Activated T-cell treated with anti-CD3 and anti-CD28 coated beads, Interleukin-2, amount 50 U/mL, for 72 hours (primary cell): ENCODE measurements at places on chromosomes 2 and 18. TPM values are rescaled to one million over a fixed set of nuclear protein-coding genes. Genes with fewer than 3 reads are reported as not detected.

DNA sequence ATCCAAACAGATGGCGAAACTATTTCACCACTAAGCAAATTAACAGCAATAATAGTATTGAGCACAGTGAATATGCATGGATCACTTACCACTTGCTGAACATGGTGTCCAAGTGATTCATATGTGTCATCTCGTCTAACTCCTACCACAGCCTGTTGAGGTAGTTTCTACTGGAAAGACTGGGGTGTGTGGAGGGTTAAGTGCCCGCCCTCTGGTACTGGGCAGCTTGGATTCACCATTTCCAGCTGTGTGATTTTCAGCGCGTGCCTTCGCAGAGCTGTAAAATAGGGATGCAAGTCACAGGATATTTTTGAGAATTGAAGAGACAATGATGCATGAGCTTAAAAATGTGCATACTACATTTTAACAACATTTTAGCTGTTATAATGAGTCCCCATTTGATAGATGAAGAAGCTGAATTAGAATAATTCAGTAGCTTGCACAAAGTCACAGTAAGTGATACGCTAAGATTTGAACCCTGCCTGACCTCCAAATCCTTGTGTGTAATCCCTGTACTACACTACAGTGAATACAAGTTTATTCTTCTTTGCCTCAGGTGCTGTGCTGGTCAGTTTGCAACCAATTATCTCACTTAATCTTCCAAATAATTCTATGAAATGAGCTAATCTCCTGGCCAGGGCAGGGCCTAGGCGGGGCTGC is 75.2 kb upstream of the SIX2 start:
- peaks cover 13% of the 10 kb centered on the region for H3K27me3 ChIP-seq
- no peaks in the 10 kb centered on the region for H3K36me3 ChIP-seq
- no peak for DNase-seq
- no peak overlapping the region for H3K27ac ChIP-seq
- H3K4me1 ChIP-seq: no peaks in the 10 kb centered on the region
- H3K4me3 ChIP-seq: no peak overlapping the region

DNA sequence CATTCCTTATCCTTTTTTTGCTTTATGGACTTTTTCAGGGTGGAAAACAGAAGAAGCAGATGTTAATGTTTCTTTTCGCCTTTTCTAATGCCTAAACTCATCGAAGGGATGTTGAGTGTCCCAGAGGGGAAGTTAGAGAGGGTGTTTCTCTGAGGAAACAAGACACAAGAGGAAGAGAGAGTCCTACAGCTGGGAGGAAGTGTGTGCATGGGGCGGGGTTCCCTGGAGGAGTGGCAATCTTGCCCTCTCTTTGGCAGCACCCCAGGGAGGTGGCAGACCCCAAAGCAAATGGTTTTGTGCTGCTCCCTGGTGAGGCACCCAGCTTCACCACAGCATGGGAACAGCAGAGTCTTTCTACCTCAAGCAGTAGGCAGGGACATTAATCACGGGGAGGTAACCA is 377.6 kb downstream of the RND3 start:
- H3K4me3 ChIP-seq: no peak overlapping the region
- no peaks in the 10 kb centered on the region for H3K4me1 ChIP-seq
- no peaks in the 10 kb centered on the region for H3K27me3 ChIP-seq
- DNase-seq: no peak

- no peaks in the 10 kb centered on the region for H3K36me3 ChIP-seq
- H3K27ac ChIP-seq: no peak overlapping the region
- H3K4me3 ChIP-seq: no peak overlapping the region
- DNase-seq: no peak
- H3K27me3 ChIP-seq: no peaks in the 10 kb centered on the region
- no peaks in the 10 kb centered on the region for H3K4me1 ChIP-seq
Measured at GRCh38 chr2:78145997-78146722, 624.0 kb upstream of the LRRTM4 start.

- peaks cover 8% of the 10 kb centered on the region for H3K36me3 ChIP-seq
- DNase-seq: peak; percentile 65
- H3K27ac ChIP-seq: peak overlapping the region; percentile 100
- H3K27me3 ChIP-seq: no peaks in the 10 kb centered on the region
- peaks cover 81% of the 10 kb centered on the region for H3K4me1 ChIP-seq
Measured at GRCh38 chr18:12839526-12840196, 44.4 kb downstream of the PTPN2 start.

DNA sequence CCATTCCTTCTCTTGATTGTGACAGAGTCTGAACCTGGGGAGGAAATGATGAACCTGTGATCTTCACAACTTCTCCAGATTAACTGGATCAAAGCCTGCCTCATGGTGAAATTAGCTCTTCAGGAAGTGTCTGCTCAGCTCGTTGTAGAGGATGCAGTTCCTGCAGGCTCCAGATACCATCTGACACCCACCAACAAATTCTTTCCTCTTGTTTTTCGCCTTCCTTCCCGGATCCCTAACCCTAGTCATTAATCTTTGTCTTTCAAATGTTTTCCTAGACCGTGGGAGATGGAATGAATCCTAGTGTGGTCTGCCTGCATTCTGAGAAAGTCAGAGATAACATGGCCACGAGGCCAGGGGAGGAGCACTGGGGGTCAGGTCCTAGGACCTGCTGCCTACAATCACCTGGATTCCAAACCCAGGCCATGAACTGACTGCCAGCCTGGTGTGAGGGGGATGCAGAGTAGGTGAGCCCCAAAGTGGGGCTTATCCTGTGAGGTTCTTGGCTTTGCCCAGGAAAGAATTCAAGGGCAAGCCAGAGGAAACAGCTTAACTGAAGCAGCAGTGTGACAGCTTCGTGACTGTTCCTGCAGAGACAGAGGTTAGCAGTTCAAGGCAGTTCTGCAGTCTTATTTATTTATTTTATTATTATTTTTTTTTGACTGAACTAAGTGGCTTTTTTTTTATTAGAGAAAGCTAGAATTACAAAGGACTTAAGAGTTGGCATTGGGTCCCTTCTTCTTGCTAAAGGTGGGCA is 67.8 kb downstream of the DIPK1C start:
- H3K27ac ChIP-seq: no peak overlapping the region
- H3K36me3 ChIP-seq: no peaks in the 10 kb centered on the region
- peaks cover 24% of the 10 kb centered on the region for H3K4me1 ChIP-seq
- no peak overlapping the region for H3K4me3 ChIP-seq
- peaks cover 7% of the 10 kb centered on the region for H3K27me3 ChIP-seq
- DNase-seq: no peak

GRCh38 chr2:237759176-237759575 is 39.4 kb upstream of the RBM44 start:
- H3K4me3 ChIP-seq: no peak overlapping the region
- no peak for DNase-seq
- no peaks in the 10 kb centered on the region for H3K27me3 ChIP-seq
- peaks cover 22% of the 10 kb centered on the region for H3K36me3 ChIP-seq
- H3K27ac ChIP-seq: no peak overlapping the region

DNA sequence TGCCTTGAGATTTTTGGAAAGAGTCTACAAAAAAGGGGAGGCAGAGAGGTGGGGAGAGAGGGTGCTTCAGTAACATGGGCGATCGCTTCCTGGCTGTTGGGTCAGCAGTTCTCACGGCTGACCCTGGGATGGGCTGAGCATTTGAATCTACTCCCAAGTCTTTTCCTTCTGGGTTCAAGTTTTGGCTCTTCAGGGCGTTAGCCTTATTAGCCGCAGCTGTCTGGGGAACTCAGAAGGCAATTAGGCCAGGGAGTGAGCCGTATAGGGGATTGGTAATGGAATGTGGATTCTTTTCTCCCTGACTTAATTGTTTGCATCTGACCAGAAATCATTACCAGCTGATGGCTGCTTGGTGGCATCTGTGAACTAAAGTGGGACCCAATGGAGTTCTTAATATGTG is 250.5 kb upstream of the SKOR2 start:
- H3K36me3 ChIP-seq: no peaks in the 10 kb centered on the region
- DNase-seq: no peak
- H3K4me1 ChIP-seq: no peaks in the 10 kb centered on the region

GRCh38 chr2:38021589-38021988 is 54.4 kb downstream of the CYP1B1 start:
- no peak overlapping the region for H3K27ac ChIP-seq
- no peaks in the 10 kb centered on the region for H3K36me3 ChIP-seq
- H3K4me3 ChIP-seq: no peak overlapping the region
- peaks cover 17% of the 10 kb centered on the region for H3K27me3 ChIP-seq
- no peaks in the 10 kb centered on the region for H3K4me1 ChIP-seq
- DNase-seq: no peak

DNA sequence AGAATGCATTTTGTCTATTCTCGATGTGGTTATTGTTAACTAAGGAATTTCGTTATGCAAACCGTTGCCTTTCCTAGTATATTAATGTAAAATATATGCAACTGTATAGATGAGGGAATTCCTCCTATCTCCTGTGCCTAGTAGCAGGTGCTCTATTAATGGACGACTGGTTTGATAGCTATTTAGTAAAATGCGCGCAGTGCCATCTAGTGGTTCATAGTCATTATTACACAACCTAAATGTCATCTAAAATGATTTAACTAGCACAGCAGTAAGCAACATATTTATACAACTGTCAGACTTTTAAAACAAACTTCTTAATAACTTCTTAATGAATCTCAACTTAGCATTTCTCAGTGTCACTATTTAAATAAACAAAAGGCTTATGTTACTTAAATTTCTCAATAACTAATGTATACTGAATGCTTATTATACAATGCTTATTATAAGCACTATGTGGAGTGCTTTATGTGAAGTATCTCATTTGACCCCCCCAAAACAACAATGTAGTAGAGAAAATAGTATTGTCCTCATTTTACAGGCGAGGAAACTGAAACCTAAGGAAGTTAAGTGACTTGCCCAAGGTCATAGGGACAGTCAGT is 77.9 kb downstream of the DTNA start:
- H3K27me3 ChIP-seq: peaks cover 30% of the 10 kb centered on the region
- peak overlapping the region; percentile 41 for H3K27ac ChIP-seq
- peak; percentile 45 for DNase-seq
- peaks cover 12% of the 10 kb centered on the region for H3K4me1 ChIP-seq

DNA sequence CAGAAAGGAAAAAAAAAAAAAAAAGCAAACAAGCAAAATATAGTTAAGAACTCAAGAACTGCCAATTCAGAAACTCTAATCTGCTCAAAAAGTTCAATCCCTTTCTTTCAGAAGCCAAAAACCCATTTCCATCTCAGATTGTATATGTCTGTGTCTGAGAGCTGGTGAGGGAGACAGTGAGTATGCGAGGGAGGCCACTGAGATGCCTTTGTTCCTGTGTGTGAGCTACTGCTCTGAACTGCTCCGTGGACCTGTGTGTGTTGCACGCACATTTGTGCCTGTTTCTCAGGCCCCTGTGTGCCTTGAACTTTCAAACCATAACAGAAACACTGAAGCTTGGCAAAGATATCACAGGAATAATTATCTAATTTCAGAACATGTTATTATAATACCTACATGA is 2.5 kb upstream of the PKDCC start:
- peaks cover 4% of the 10 kb centered on the region for H3K4me1 ChIP-seq
- no peak for DNase-seq
- H3K27me3 ChIP-seq: peaks cover 57% of the 10 kb centered on the region
- no peak overlapping the region for H3K4me3 ChIP-seq
- H3K27ac ChIP-seq: no peak overlapping the region

DNA sequence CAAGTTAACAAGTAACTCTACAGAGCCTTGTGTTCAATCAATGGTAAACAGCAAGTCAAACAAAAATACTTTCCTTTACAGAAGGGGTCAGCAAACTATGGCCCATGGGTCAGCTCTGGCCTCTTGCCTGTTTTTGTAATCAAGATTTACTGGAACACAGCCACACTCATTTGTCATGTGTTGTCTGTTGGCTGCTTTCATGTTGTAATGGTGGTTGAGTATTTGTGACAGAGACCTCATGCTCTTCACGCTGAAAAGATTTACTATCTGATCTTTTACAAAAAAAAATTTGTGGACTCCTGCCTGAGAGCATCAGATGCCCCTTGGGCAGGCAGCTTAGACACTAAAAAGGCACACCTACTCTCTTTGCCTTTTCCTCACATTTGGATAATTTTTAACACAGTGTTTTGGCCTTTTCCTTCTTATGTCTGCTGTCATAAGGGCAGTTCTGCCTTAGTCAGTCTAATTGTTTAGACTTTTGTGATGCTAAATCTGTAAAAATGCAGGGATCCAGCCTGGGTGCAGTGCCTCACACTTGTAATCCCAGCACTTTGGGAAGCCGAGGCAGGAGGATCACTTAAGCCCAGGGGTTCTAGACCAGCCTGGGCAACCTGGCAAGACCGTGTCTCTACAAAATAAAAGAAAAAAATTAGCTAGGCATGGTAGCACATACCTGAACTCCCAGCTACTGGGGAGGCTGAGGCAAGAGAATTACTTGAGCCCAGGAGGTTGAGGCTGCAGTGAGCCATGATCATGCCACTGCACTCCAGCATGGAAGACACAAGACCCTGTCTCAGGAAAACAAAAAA is 18.3 kb downstream of the IL1B start:
- no peak overlapping the region for H3K4me3 ChIP-seq
- no peak overlapping the region for H3K27ac ChIP-seq
- peaks cover 23% of the 10 kb centered on the region for H3K4me1 ChIP-seq
- H3K36me3 ChIP-seq: no peaks in the 10 kb centered on the region
- DNase-seq: no peak

Gene RASGRP3
- 3.1 TPM for total RNA-seq

Gene CASP8
- 78.7 TPM for total RNA-seq

Gene GRP
- not detected for total RNA-seq

Gene SLC30A3
- 2.3 TPM for total RNA-seq

Gene ANTXR1
- total RNA-seq: not detected

Gene ONECUT2
- total RNA-seq: 0.02 TPM

Gene GAREM1
- 0.39 TPM for total RNA-seq

Gene C2orf81
- 4.9 TPM for total RNA-seq

Gene UGT1A8
- not detected for total RNA-seq

Gene SANBR
- total RNA-seq: 4.2 TPM

Gene RAD51AP2
- not detected for total RNA-seq

Gene DSG2
- 1.6 TPM for total RNA-seq

Gene BABAM2
- total RNA-seq: 97.2 TPM

Gene GPR75
- total RNA-seq: 1.0 TPM
